ENCODE measurements at places on chromosomes 7 and 10.

- no peak for DNase-seq
Measured at GRCh38 chr10:76399226-76399625, 967.8 kb downstream of the LRMDA start.

GRCh38 chr10:120715171-120715570, 136.0 kb upstream of the WDR11 start:
- no peak for DNase-seq

GRCh38 chr10:117503244-117504205, 39.0 kb upstream of the EMX2 start:
- DNase-seq, result no peak

- no peak for DNase-seq
Measured at GRCh38 chr7:47941136-47941844, 7.0 kb downstream of the PKD1L1 start.

GRCh38 chr10:4803822-4804221, 22.2 kb upstream of the AKR1E2 start:
- no peak for DNase-seq

DNA sequence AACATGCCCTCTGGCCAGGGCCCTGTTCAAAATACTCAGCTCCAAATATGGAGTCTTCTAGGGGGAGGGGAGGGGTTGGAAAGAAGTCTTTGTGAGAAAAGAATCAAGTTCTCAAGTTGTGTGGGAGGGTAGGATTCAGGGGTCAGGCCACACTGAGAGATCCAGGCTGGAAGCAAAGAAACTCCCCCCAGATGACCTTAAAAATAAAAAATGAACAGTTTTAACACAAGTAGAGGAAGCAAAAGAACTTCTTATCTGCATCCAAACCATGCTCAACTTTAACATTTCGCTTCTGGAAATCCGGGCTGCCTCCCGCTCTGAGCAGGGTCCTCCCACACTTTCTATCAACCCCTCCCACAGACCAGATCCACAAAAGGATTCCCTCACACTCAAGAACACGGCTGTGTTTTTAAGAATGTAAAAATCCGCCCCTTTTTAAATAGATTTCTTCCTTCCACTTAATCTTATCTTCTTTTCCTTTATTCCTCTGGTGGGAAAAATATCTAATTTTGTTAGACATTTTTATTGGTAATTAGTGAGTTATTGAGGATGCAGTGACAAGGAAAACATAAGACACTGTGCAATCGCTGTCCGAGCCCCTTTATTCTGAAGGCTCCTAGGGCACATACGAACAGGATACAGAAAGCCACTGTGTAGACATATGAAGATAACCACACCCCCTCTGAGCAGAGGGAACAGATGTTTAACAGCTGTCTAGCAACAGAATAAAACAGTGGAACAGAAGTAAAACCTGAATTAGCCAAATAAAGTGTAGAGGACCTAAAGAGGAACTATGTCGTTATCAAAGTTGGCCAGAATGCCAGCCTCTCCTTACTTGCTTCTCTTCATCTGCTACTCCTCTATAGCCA, 43.8 kb downstream of the CYTH3 start:
- no peak for DNase-seq

GRCh38 chr10:65413001-65413400, 1512.8 kb upstream of the LRRTM3 start:
- no peak for DNase-seq

- no peak for DNase-seq
Measured at GRCh38 chr7:102897856-102898531, 14.8 kb upstream of the LRRC17 start.

DNA sequence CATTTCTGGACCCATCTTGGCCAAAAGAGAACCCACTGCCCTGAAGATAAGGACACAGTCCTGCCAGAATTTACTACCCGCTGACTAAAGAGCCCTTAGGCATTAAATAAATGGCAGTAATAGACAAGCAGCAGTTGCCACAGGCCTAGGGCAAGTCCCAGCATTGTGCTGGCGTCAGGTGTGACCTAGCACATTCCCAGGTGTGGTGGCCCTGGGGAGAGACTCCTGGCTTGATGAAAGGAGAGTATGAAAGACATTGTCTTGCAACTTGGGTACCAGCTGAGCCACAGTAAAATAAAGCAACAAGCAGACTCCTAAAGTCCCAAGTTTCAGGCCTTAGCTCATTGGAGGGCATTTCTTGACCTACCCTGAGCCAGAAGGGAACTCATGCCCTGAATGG, 715.7 kb upstream of the SORCS1 start:
- no peak for DNase-seq

DNA sequence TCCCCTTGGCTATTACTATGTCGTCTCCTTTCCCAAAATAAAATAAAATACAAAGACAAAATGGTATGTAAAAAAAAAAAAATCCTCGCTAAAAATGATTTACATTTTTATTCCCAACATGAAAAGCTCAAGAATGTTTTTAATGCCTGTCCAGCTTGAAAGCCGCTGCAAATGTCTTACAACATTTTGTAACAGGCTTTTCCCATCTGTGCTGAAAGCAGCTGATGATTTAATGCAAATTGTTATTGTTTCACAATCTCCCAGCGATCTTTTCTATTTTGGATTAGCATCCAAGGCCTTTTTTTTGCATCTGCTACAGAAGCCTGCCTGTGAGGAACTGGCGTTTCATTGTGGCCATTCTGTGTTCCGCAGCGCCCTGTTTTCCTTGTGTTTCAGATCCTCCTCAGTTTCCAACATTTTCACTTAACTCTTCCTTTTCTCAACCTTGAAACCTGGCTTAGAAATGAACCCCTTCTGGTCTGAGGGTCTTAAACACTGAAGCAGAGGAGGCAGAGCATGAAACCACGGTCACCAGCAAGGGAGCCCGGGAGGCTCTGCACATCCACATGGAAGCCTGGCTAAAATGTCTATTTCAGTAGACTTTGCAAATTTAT, 712.1 kb downstream of the PARD3 start:
- no peak for DNase-seq

DNA sequence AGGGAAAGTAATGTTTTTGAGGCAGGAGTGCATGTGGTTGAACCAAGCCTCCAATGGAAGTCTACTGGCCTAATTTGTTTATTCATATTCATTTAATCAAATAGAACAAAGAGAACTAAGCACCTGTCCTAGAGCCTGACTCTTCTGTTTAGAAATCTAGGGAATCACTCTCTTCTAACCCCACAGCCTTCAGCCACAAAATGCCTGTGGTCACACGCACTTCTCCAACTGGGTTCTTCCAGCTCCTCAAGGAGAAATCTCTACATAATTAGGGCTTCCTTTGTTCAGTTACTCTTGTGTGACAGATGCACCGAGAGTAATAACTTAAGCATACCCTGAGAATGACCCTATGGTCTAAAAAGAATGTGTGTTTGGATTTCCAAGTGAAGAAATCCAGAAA, 133.7 kb upstream of the NAMPT start:
- no peak for DNase-seq

GRCh38 chr10:61869774-61870525, 31.5 kb upstream of the ARID5B start:
- DNase-seq, result no peak

DNA sequence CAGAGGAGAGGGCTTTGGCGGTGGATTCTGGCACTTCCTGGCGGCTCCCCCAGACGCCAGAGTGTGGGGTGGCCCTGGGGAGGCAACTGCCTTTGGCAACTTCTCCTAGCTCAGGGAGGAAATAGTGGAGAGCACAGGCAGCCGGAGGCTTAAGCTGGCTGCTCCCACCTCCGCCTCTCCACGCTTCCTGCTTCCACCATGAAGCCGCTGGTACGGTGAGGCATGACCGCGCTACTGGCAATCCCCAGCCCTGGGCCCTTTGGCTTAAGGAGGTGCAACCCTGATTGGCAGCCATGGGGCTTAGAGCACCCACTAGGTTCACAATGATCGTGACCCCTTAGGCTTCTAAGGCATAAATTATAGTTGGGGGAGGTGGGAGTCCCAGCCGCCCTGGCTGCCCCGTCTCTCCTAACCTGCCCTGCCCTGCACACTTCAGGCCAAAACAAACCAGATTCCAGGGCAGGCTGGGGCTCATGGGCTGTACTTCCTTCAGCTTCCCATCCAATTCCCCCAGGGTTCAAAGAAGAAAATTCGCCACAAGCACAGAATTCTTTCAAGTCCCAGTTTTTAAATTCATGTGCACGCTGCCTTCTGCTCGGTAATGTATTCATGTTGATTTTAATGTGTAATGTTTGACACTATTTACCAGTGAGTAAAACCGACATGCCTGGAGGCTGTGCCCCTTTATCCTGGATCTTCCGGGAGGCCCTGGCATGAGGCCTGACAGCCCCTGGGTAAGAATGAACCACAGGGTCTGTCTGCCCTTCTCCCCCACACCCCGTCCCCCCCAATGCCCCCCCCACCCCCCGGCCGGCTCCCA, 90.7 kb upstream of the LRRC4 start:
- DNase-seq, result no peak

DNA sequence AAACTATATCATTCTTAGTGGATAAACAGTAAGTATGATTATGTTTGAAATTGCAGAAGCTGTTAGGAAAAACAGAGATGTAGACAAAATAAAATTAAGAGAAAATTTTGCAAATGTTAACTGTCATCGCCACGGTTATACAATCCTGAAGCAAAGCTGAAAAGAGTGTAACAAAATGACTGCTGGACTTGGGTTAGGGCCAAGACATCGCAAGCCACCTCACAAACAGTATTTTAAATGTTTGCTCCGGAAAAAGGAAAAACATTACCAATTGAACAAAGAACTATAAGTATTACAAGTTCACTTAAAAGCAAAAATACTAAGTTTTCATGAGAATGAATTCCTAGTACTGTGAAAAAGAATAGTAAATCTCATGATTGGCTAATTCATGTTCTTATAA, 60.0 kb downstream of the FAM13C start:
- DNase-seq, result no peak

DNA sequence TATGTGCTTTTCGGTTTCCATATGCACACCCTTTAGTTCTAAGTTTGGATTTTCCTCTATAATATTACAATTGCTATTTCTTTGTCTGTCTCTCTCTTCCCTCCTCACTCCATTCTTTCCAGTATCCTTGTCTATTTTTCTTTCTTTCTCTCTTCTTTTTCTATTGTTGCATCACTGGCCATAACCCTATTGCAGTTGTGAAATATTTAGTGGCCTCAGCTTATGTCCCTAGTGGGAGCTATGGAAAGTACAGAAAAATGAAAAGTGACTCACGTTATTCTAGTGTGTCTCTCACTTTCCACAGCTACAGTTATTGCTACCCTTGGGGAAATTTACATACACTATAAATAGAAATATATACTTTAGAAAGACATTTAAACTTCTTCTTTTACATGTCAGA, 59.1 kb downstream of the CNTNAP2 start:
- DNase-seq, result no peak

DNA sequence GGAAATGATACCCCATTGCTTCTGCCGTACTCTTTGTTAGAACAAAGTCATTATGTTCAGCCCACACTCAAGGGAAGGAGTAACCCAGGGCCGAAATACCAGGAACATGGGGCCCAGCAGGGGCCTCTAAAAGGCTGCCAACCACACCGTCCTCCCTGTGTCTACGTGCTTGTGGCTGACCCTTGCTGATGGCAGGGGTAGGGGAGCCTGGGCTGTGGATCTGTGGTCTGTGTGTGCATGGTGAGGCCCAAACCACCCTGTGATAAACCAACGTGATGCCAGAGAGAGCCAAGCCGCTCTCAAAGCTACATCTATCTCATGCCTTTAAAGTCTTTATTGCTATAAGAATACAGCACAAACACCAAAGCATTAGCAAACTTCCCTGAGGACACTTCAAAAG, 159.2 kb downstream of the CCDC3 start:
- no peak for DNase-seq

DNA sequence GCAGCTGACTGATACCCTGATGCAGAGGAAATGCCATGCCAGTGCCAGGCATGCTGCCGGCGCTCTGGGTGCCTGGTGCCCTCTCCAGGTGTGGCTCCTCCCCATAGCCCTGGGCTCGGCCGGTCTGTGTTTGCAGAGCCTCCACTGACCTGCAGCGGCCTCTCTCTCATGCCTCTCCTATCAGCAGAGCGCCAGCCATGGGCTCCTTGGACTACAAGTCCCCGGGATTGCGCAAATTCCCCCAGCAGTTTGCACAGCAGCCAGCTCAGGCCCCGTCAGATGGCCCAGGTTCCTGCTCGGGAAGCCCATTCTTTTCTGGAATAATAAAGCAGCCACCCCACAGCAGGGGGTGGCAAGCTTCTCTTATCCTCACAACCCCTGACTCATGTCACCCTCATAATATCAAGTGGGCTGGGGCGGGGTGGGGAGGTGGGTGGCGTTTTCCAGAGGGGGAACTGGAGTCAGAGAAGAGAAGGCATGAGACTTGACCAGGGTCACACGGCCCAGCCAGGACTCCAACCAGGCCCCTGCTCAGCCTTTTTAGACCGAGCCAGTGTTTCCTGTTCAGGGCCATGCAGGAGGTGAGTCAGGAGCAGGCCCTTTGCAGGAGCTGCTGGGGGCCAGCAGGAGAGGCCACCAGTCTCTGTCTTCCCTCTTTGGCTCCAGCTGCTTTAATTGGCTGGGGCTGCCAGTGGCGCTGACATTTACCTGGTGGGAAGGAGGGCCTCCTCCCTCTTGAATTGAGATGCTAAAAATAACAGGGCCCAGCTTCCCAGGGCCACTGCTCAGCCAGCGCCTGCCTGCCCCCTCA, 58.6 kb downstream of the ZMIZ1 start:
- no peak for DNase-seq

DNA sequence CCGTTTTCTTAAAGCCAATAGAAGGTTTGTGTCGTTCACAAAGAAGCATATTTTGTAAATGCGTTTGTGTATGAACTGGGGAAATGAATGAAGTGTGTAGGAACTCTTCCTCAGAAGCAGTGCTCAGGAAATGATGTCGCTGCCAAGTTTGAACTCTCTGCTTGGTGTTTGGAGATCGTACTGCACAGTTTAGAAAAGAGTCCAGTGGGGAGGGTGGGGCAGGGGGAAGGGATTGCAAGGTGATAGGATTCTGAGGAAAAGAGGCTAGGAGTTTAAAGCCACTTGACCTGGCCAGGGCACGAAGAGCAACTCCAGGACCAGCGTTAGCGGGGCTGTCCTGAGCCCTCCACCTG, 122.2 kb downstream of the CUBN start:
- DNase-seq, result no peak

DNA sequence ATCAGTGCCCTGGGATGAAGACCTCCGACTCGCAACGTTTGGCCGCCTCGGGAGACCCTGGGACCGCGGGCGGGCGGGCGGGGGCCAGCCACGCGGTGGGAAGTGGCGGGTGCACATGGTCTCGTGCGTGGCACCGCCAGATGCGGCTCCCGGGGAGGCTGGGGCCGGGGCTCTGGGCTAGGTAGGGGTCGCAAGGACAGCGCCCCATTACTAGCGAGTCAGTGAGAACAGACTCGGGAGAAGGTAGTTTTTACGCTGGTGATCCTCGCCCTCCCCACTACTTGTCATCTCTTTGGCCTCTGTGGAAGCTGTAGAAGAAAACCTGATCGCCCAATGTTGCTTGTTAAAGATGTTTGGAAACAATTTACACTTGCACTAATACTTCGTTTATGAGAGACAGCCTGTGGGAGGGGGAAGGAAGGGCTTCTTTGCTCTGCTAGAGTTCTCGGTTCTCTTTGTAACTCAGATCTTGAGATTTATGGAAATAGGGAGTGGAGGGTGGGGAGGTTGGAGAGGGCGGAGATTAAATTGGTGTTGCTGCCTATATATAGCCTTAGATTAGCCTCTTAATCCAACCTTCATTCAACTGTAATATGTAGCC, 591 bp downstream of the BZW2 start:
- no peak for DNase-seq
